Thoracic aorta (tissue), 2 donors: ENCODE measurements at places on chromosomes 6 and 20. TPM values are rescaled to one million over a fixed set of nuclear protein-coding genes. Genes with fewer than 3 reads are reported as not detected.

DNA sequence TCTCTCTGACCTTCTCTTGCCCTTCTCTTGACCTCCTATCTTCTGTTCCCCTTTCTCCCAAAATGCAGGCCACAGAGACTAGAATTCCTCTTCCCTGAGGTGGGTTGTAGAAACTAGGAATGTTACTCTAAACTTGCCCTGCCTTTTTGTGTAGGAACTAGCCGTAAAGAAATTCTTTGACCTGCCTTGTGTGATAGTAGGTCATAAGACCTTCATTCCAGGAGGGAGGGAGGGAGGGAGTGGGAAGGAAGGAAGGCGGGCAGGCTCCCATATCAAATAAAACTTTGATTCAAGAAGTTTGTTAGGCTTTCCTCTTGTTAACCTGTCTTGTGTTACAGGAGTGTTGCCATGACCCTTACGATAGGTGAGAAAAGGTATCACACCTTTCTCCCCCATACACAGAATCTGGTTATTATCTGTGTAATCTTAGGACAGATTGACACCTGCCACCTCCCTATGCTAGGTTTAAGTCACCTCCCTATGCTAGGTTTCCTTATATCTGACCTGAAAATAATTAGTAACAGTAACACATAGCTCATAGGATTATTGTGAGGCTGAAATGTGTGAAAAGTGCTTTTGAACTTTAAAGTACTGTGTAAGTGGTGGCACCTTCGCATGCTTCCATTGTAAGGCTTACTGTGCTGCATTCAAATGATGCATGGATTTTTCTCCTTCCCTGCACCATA lies 32.6 kb upstream of the FUCA2 start:
- H3K4me1 ChIP-seq, result no peaks in the 10 kb centered on the region
- H3K27me3 ChIP-seq, result no peaks in the 10 kb centered on the region
- H3K36me3 ChIP-seq, result no peaks in the 10 kb centered on the region
- no peak for DNase-seq
- H3K4me3 ChIP-seq, result no peak overlapping the region
- no peak overlapping the region for H3K27ac ChIP-seq

Gene RNF8
- 10.0 TPM for total RNA-seq

GRCh38 chr6:89073014-89073620 lies 7.4 kb upstream of the PNRC1 start:
- H3K4me3 ChIP-seq, result no peak overlapping the region
- no peak for DNase-seq
- no peaks in the 10 kb centered on the region for H3K36me3 ChIP-seq
- H3K4me1 ChIP-seq, result no peaks in the 10 kb centered on the region
- no peak overlapping the region for H3K27ac ChIP-seq
- H3K27me3 ChIP-seq, result no peaks in the 10 kb centered on the region

DNA sequence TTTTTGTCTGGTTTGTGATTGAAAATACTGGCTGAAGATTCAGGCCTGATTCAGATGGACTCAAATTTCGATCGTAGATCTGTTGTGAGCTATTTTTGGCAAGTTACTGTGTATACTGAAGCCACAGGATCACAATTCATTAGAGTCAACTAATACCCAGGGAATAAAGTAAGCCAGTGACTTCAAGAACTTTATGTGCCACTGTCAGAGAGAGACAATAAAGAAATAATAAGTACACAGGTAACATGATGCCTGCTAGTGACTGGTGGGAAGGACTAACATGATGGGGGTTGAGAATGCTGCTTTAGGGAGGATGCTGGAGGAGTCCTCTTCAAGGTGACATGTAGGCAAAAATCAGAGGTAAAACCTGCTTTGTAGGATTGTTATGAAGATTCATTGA lies 215.9 kb downstream of the DOK5 start:
- H3K4me3 ChIP-seq, result no peak overlapping the region
- DNase-seq, result no peak
- H3K36me3 ChIP-seq, result no peaks in the 10 kb centered on the region
- no peaks in the 10 kb centered on the region for H3K27me3 ChIP-seq
- no peak overlapping the region for H3K27ac ChIP-seq

GRCh38 chr6:2818593-2818992 lies 23.1 kb downstream of the SERPINB1 start:
- H3K27ac ChIP-seq, result peak overlapping the region; percentile 80
- peak overlapping the region; percentile 44 for H3K4me3 ChIP-seq
- no peak for DNase-seq

GRCh38 chr6:104519566-104519965 lies 340.2 kb downstream of the HACE1 start:
- no peaks in the 10 kb centered on the region for H3K36me3 ChIP-seq
- H3K4me1 ChIP-seq, result no peaks in the 10 kb centered on the region
- H3K4me3 ChIP-seq, result no peak overlapping the region
- no peaks in the 10 kb centered on the region for H3K27me3 ChIP-seq

Gene OR2J3
- not detected for total RNA-seq

DNA sequence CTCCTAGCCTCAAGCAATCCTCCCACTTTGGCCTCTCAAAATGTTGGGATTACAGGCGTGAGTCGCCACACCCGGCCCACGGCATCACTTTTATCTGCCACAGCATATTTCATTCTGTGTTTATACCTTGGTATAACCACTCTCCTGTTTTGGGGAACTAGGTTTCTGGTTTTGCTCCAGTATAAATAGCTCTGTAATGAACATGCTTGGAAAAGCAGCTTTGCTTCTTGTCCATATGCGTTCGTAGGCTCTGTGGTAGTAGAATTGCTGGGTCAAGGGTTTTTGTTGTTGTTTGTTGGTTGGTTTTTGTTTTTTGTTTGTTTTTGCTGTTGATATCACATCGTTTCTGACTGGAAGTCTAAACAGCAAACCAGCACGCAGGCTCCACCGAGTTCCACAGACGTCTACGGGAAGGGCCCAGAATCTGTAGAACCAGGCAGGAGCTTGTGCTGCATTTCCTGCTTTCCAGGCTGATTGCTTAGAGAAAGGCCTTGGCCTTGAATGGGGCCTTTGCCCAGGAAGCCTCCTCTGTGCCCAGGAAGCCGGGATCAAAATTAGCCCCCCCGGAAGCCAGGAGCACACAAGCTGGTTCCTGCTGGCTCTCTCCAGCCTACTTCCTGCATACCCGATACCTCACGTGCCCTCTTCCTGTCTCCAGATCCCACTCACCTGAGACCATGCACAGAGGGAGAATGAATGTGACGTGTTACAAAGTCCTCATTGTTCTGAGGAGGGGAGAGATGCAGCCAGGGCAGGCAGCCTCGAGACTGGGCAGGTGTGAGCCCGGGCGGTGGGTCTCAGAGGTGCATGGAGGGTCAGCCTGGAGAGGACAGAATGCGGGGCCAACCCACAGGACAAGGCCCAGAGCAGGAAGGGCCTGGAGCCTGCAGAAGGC lies 34.7 kb downstream of the AAR2 start:
- DNase-seq, result no peak
- H3K27ac ChIP-seq, result no peak overlapping the region
- peaks cover 5% of the 10 kb centered on the region for H3K27me3 ChIP-seq
- no peaks in the 10 kb centered on the region for H3K4me1 ChIP-seq
- no peak overlapping the region for H3K4me3 ChIP-seq

GRCh38 chr20:58715391-58715800 lies 22.8 kb downstream of the NPEPL1 start:
- H3K27ac ChIP-seq, result no peak overlapping the region
- no peak overlapping the region for H3K4me3 ChIP-seq
- peaks cover 4% of the 10 kb centered on the region for H3K36me3 ChIP-seq
- no peaks in the 10 kb centered on the region for H3K27me3 ChIP-seq

- H3K4me3 ChIP-seq, result no peak overlapping the region
- H3K27ac ChIP-seq, result no peak overlapping the region
- H3K36me3 ChIP-seq, result no peaks in the 10 kb centered on the region
Observed at GRCh38 chr6:138533667-138534066, 34.4 kb upstream of the NHSL1 start.

GRCh38 chr20:3473944-3474343 lies 3.1 kb downstream of the ATRN start:
- H3K4me1 ChIP-seq, result peaks cover 22% of the 10 kb centered on the region
- H3K4me3 ChIP-seq, result no peak overlapping the region
- H3K36me3 ChIP-seq, result no peaks in the 10 kb centered on the region
- DNase-seq, result no peak

DNA sequence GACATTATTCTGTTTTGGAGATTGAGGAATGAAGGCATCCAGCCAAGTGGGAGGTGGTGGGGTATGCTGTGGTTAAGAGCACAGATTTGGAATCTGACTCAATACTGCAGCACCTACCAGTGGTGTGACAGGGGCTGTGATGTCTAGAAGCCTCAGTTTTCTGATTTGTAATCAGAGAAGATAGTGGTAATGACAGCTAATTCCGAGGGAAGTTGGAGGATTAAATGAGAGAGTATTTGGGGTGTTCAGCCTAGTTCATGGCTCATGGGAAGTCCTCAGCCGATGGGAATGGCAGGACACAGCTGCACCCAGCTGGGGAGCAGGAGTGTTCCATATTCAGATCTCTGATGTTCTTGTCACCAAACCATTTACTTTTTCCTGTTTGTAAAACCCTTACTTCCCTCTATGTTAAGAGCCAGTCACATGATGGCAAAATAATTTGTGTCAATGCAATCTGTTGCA lies 9.3 kb downstream of the SLC9A8 start:
- no peaks in the 10 kb centered on the region for H3K27me3 ChIP-seq
- DNase-seq, result peak; percentile 41
- H3K27ac ChIP-seq, result peak overlapping the region; percentile 42

Gene BCAS4
- total RNA-seq, result 7.7 TPM

GRCh38 chr6:105304366-105304765 lies 98.5 kb downstream of the PREP start:
- no peak overlapping the region for H3K27ac ChIP-seq
- no peak for DNase-seq
- peaks cover 8% of the 10 kb centered on the region for H3K36me3 ChIP-seq
- H3K27me3 ChIP-seq, result no peaks in the 10 kb centered on the region
- no peaks in the 10 kb centered on the region for H3K4me1 ChIP-seq

Gene EPPIN
- not detected for total RNA-seq

Gene CLIC5
- total RNA-seq, result 2.6 TPM

DNA sequence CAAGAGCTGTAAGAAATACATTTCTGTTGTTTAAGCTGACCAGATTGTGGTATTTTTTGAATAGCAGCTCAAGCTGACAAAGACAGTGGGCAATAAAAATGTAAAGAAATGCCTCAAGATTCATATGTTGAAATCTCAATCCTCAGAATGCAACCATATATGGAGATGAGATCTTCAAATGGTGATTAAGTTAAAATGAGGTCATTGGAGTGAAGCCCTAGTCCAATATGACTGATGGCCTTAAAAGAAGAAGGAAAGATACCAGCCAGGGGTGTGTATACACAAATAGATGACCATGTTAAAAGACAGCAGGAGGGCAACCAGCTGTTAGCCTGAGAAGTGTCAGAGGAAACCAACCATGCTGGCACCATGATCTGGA lies 7.1 kb upstream of the DDO start:
- H3K4me3 ChIP-seq, result no peak overlapping the region
- no peak for DNase-seq
- no peaks in the 10 kb centered on the region for H3K36me3 ChIP-seq
- H3K4me1 ChIP-seq, result no peaks in the 10 kb centered on the region
- no peak overlapping the region for H3K27ac ChIP-seq
- no peaks in the 10 kb centered on the region for H3K27me3 ChIP-seq

GRCh38 chr6:137033828-137034227 lies 10.9 kb downstream of the IL20RA start:
- no peak overlapping the region for H3K4me3 ChIP-seq
- H3K36me3 ChIP-seq, result no peaks in the 10 kb centered on the region
- no peaks in the 10 kb centered on the region for H3K4me1 ChIP-seq
- H3K27ac ChIP-seq, result no peak overlapping the region
- no peaks in the 10 kb centered on the region for H3K27me3 ChIP-seq

DNA sequence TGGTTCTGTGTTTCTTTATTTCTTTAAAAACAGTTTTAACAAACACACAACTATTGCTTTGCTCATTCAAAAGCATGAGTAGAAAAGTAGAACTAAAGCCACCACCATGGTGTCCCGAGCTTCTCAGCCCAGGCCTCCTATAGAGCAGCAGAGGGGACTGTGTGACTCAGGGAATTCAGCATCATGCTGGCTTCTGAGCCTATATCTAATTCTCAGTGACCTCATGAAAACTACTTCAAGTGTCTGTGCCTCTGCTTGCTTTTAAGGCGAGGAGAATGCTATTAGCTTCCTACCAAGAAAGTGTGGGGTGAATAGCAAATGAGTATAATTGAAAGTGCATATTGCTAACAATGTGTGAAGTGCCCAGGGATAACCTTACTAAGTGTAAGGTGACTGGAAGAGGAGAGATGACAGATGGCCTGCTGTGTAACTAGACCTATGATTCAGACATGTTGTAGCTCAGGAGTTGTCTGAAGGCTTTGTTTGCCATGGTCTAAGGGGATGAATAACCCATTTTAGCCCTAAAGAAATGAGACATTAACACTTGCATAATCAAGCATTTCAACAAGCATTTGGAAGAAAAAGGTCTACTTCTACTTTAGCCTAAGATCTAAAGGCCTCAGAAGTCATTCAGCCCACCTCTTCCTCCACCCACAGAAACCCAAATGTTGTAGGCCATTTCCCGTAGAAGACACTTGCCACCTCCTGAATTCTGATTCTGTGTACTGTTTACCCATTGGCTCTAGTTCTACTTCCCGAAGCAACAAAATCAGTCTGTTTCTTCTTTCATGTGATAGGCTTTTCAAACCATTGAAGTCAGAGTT lies 121.5 kb upstream of the ARG1 start:
- no peaks in the 10 kb centered on the region for H3K27me3 ChIP-seq
- H3K4me1 ChIP-seq, result no peaks in the 10 kb centered on the region
- H3K36me3 ChIP-seq, result no peaks in the 10 kb centered on the region
- no peak overlapping the region for H3K27ac ChIP-seq
- no peak overlapping the region for H3K4me3 ChIP-seq
- no peak for DNase-seq

DNA sequence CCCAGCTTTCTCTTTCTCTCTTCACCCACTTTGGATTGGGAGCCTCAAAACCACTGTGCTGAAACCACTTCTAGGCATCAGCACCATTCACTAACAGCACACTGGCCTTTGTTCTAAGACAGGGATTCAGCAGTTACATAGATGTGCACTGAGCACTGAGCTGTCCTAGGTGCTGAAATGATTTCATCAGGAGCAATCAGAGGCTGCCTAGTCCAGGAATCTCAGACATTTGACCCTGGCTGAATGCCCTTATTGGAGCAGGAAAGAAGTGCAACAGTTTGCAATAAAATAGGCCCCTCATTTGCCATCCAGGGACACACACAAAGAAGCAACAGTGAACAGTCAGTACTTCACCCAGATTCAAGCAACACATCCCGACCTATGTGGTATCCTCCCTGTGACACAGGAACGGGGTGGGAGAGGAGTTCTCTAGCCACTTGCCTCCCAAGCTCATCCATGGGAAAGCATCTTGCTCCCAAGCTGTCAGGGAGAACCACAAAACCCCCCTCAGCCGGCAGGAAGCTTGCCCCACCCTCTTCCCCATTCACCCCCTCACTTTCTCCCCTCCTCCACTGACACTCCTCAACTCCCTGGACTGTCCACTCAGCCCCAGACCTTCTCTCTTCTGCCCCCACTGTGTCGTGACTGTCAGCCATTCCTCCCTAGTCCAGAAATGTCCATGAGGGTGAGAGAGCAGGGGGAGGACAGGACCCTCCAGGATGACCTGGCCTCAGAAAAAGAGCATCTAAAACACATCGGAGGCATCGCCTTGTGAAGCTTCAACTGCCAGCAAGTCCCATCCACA lies 304.4 kb downstream of the PREX1 start:
- H3K36me3 ChIP-seq, result no peaks in the 10 kb centered on the region
- no peak for DNase-seq
- no peaks in the 10 kb centered on the region for H3K27me3 ChIP-seq
- no peak overlapping the region for H3K4me3 ChIP-seq
- H3K27ac ChIP-seq, result no peak overlapping the region
- H3K4me1 ChIP-seq, result no peaks in the 10 kb centered on the region
